ENCODE measurements at places on chromosomes 7 and 10.

DNA sequence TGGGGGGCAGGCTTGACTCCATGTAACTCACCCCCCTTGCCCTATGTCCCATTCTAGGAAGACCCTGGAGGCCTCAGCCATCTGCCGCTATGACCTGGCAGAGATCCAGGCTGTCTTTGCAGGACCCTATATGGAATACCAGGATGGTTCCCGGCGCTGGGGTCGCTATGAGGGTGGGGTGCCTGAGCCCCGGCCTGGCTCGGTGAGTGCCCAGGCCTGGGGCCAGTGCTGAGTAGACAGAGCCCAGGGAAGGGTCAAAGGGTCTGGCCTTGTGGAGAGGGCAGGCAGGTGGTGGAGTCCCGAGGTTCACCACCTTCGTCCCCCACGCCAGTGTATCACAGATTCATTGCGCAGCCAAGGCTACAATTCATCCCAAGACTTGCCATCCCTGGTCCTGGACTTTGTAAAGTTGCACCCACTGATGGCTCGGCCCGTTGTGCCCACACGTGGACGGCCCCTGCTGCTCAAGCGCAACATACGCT lies 7.5 kb downstream of the MRPL43 start:
- DNase-seq: no peak

GRCh38 chr10:100510533-100511308 lies 8.9 kb downstream of the SEC31B start:
- DNase-seq: no peak

DNA sequence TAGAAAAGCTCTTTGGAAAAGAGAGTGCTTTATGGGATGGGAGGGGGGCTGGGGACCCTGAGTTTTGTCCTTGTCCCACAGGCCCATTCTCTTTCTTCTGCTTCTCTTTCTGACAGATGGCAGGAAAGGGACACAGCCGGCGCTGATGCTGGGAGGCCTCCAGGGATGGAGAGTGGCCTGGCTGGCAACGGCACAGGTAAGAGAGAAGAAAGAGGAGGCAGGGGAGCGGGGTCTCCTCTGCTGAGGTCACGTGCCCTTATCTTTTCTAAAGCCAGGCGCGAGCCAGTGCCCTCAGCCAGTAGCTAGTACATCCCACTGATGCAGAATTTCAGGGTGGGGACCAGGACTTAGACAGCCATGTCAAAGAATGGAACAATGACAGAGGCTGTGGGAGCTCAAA lies 9.2 kb downstream of the ZNF775 start:
- no peak for DNase-seq

- no peak for DNase-seq
Observed at GRCh38 chr7:46603780-46604179, 682.7 kb upstream of the IGFBP3 start.

GRCh38 chr7:151716323-151716722 lies 160.6 kb downstream of the PRKAG2 start:
- DNase-seq: no peak
